Mammary epithelial cell (primary cell): ENCODE measurements at places on chromosomes 11 and 22. TPM values are rescaled to one million over a fixed set of nuclear protein-coding genes. Genes with fewer than 3 reads are reported as not detected.
A peak's percentile ranks its signal among the peaks of the same experiment; 100 is the strongest.

Gene MIAT
- total RNA-seq: 0.48 and 0.64 TPM in 2 replicates

Gene CYB5R3
- total RNA-seq: 150 and 181 TPM in 2 replicates

Gene F2
- not detected for total RNA-seq

Gene APLNR
- total RNA-seq: not detected

Gene FGF4
- total RNA-seq: not detected in 2 replicates

DNA sequence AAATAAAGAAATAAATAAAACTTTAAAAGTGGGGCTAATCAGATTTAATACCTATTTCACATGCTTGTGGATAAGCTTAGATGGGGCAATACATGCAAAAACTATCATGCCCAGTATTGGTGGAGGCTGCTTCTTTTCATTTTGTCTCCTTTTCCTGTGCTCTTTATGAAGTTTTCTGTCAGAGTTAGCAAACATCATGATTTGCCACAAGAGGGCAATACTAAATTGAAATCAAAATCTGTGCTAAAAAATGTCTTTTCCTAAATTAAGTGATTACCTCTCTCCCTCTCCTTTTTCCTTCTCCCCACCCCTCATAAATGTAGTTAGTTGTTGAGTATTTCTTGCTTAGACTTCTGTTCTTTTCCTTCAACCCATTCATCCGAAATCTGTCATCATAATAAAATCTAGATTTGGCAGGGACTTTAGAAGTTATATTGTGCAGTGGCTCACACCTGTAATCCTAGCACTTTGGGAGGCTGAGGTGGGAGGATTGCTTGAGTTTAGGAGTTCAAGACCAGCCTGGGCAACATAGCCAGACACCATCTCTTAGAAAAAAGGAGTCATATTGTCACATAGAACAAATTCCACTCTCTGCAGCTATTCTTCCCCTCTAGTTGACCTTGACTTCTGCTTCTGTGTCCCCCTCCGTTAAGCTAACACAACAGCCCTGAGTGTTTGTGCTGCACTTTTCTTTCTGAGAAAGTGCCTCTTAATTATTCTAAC, 4.7 kb upstream of the ARHGAP42 start:
- peak; percentile 24 for DNase-seq

DNA sequence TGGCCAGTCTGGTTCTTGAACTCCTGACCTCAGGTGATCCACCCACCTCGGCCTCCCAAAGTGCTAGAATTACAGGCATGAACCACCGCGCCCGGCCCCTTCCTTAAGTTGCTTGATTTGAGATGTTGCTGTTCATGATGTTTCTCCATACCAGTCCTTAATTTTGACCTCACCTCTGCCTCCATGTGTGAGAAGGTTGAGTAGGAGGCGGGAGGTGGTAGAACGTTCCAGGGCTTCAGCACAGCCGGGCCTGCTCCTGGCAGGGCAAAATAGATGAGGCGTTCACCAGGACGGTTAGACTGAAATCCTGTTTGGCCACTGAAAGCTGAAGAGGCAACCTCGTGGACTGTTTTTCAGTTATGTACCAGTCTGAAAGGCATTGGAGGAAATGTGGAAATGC, 48.3 kb upstream of the SYT13 start:
- no peak for DNase-seq

DNA sequence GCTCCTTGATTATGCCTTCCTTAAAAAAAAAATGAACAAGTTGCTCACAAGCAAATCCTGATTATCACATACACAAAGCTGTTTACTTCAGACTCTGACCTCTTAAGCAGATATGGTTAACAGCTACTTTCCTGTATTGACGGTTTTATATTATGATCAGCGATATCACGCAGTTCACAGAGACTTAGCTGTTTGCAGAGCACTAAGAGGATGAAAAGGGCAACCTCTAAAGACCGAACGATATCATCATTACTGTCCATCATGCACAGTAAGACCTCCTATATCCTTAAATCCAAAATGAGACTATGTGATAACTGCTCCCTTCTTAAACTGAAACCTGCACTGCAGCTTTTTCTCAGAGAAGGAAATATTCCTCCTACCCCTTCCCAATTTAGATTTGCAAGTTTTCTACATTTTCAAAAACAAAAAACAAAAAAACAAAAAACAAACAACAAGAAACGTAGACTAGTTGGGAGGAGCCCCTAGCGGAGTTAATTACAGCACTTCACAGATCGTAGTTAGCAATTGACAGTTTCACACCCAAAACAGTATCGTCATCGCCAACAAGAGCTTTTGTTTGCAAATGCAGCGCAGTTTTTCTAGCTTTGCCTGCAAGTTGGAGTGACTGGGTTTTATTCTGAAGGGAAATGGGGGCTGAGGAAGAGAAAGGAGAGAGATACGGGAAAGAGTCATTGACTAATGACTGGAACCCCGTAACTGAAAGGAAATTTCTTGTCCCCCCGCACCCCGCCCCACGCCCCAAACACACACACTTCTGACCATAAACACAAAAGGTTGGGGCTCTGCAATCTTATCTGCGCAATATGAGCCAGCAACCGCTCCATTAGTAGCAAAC, 1.2 kb downstream of the DDX6 start:
- DNase-seq: peak; percentile 26

DNA sequence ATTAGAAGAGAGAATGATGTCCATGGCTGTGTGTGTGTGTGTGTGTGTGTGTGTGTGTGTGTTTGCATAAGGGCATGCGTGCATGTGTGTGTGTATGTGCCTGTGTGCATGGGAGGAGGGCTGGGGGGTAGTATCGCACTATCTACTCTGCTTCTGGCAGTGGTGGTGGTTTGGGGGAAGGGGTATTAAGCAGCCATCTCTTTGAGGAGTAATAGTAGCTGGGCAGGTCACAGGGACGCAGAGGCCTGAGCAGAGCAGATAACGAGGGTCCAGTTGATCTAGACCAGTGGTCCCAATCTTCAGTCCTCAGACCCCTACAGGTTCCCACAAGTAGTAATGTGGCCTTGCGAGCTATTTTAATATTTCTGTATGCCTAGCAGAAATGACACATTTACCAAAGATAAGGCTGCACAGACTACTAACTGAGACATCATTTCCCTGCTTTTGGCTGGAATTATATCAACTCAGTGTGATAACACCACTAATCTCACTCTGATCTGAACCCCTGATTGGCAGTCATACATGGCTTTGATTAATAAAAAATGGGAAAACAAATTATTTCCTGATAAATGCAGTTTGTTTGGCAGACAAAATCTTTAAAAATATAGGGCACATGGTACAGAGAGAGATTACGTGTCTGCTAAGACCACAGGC, 354.3 kb downstream of the BUD13 start:
- no peak for DNase-seq

DNA sequence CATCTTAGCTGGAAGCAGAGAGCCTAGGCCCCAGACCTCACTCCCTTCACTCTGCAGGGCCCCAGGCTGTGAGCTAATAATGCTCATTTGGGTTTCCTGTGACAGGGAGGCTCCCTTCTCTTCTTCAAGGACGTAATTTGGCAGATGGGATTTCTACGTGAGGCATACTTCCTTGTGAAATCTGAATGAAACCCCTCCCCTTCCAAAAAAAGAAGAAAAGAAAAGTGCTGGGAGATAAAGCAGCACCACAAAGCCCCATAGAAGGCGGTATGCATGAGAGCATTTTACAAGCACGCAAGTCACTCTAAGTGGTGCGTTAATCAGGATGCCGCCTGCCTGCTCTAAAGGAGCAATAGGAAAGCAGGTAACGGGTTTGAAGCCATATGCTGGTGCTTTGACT, 5.7 kb downstream of the P2RX3 start:
- no peak for DNase-seq

- DNase-seq: no peak
These were observed 38.8 kb downstream of the TXN2 start for GRCh38 chr22:36442506-36443197.

DNA sequence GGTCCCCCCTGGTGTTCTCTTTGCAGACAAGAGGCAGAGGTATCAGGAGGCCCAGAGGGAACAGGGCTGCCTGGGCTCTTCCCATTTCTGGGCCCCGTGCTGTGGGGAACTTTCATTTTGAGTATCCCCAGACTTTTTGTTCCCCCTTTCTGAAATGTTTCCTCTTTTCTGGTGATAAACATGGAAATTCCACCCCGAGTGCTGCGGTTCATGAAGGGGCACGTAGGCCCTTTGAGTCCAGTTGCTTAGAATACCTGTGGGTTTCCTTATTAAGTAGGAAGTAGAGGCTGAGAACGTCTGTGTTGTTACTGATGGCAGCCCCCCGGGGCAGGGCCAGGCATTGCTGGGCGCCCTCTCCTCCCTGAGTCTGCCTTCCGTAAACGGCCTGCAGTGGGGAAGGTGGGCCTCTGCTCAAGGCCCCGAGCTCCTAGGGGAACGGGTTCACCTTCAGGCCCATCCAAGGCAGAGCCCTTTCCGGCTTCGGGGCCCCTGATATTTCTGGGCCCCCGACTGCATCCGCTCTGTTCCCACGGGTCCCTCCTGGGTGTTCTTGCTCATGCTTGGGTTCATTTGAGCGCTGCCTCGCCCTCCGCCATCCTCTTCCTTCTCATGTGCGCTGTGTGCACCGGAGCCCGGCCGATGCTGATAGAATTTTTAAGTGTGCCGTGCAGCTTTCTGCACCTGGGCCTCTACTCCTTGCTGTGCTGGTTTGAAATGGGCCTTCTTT, 12.0 kb downstream of the TBC1D22A start:
- no peak for DNase-seq

- DNase-seq: no peak
These were observed 57.3 kb downstream of the PIK3C2A start for GRCh38 chr11:17150521-17150920.

DNA sequence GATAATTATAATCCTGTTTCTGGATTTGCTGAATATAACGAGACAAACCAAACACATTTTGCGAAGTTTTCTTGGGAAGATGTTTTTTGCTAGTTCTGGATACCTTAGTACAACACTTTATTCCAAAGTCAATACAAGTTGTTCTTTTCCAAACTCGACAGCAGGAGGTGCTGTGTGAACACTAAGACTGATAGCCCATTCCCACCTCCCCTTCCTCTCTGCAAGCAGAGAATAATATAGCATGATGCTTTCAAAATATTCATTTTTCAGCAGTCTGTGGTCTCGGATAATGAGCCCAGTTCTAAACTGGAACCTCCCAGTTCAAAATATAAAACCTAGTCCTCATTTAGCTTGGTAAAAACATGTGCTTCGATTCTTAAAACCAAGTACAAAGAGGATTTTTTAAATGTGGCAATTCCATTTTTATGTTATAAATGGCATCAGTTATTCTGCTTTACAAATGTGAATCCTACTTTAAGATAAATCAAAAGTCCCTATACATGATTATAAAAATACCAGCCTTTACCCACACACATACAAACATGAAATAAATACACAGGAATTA, 129.1 kb downstream of the DCDC1 start:
- DNase-seq: peak; percentile 29

- no peak for DNase-seq
These were observed 1071.9 kb upstream of the CCDC90B start for GRCh38 chr11:84358034-84358433.

GRCh38 chr22:37581504-37581903, 1.6 kb upstream of the LGALS2 start:
- DNase-seq: no peak

- DNase-seq: no peak
These were observed 5.4 kb downstream of the PTPMT1 start for GRCh38 chr11:47570651-47571356.

- no peak for DNase-seq
These were observed 753.6 kb downstream of the JRKL start for GRCh38 chr11:97143463-97143862.

GRCh38 chr11:57316017-57316416, 8.7 kb downstream of the TNKS1BP1 start:
- DNase-seq: no peak

GRCh38 chr11:1225386-1226225, 2.7 kb downstream of the MUC5B start:
- no peak for DNase-seq

GRCh38 chr22:36232715-36233401, 6.5 kb downstream of the APOL2 start:
- DNase-seq: no peak

- no peak for DNase-seq
These were observed 22.3 kb downstream of the TMEM123 start for GRCh38 chr11:102430158-102430836.

DNA sequence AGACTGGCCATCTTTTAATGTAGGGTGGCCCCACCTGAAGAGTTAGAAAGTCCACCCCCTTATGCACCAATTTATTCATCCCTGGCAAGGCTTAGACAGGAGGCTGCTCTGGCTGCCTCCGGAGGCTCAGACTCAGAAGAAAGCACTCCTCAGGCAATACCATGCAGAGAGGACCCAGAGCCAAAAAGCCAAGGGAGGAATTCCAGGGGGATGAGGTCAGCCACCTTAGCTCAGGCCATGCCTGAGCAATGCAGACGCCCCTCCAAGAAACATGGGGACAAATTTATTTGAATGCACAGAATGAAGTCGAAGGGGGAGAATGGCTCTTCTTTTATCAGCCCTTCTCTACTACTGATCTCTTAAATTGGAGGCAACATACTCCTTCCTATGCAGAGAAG, 39.7 kb upstream of the GLYAT start:
- DNase-seq: peak; percentile 9

GRCh38 chr22:42410708-42411107, 21.5 kb downstream of the NFAM1 start:
- no peak for DNase-seq

DNA sequence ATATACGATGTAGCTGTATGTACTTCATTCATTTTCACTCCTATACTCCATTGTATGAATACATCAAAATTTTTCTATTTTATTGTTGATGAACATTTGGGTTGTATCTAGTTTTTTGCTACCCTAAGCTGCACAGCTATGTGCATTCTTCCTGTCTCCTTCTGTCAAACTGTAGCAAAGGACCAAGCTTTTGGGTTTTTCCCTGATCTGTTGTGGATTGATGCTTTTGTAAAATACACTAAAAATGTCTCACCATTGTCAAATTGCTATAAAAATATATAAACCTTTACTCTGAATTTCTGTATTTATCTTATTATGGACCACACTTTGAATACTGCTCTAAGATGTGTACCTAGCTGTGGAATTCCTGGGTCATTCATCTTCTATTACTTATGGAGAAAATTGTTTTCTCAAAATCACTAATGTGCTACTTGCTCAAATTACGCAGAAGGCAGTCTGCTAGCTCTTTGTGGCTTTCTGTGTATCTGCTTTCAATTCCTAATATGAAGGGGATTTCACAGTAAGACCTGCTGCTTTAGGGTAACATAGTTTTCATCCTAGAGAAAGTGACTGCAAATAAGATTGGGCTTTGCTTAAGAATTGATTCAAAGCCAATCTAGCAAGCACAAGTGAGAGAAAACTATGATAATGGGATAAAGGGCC, 123.4 kb downstream of the CYP2R1 start:
- no peak for DNase-seq

- DNase-seq: no peak
These were observed 6.4 kb upstream of the SLC17A6 start for GRCh38 chr11:22331771-22332170.

DNA sequence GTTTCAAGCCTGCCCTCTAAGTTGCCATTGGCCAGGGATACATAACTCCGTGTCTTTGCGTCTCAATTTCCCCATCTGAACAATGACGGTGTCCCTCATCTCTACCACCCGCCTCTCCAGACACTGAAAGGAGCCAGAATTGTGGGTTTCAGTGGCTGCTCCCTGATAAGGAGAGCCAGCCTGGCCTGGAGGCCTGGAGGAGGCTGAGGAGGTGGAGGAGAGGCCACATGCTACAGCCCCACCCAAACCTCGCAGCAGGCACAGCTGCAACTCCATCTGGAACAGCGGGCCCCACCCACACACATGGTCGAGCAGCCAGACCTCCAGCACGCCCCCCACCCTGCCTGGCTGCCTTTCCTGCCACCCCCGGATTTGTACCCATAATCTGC, 34.4 kb upstream of the CD82 start:
- DNase-seq: no peak
